ENCODE measurements at places on chromosomes 6 and 20.

- DNase-seq, result no peak
Measured at GRCh38 chr6:169893624-169894023, 142.2 kb downstream of the ERMARD start.

- no peak for DNase-seq
Measured at GRCh38 chr6:106114492-106114891, 28.4 kb downstream of the PRDM1 start.

DNA sequence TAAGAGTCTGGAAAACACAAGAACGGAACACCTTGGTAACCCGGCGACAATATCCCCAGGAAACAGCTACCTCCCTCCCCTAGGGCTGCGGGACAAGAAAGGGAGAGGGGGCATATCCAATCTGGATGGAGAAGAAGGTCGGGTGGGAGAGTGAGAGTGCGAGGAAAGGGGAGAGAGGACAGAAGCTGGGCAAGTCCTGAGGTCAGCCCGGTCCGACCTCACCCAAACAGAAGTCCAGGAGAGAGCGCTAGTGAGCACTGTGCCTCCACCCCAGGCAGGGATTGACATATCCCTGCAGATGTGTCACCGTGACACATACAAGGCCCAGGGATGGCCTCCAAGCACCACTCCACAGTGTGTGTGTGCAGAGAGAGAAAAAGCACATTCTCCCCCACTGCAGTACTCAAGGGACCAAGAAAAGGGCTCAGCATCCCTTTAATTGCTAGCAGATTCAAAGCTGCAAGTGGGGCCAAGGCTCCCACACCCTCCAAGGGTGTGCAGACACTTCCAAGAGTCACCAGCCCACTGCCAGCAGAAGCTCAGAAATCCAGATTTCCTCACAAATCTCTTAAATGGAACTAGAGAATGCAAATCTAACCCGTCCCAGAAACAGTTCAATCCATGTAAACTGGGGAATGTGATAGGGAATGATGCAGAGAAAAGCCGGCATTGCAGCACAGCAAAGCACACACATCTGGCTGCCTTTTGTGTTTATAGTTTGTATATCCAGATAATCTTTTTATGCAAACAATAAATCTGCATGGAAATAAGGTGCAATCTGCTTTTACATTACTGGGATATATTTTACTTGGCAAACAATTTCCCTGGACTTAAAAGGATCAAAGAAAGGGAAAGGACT, 3.1 kb downstream of the PXDC1 start:
- peak; percentile 27 for DNase-seq

DNA sequence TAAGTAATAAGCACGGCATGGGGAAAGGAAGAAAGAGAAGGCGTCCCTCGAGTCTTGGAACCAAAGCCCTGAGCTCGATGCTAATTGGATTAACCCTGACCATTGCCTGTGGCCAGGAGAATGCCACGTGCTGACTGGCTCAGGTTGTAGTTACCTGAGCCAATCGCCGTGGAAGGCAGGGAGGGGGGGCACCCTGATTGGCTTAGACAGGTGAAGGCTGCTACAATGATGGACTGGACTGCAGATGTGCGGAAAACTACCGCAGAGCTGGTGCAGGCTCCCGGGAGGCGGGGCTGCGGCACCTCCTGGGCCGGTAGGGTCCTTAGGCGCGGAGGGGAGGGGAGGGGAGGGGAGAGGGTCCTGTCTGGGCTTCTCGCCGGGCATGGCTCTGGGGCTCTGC, 121.3 kb downstream of the TFAP2C start:
- no peak for DNase-seq

- no peak for DNase-seq
Measured at GRCh38 chr6:111556004-111556403, 49.7 kb downstream of the TRAF3IP2 start.

GRCh38 chr20:328027-328974, 2.9 kb downstream of the SOX12 start:
- DNase-seq, result no peak

GRCh38 chr6:164502833-164503232, 806.6 kb downstream of the C6orf118 start:
- no peak for DNase-seq

- DNase-seq, result no peak
Measured at GRCh38 chr20:57768519-57768918, 58.7 kb upstream of the PMEPA1 start.

GRCh38 chr20:15296422-15296821, 959.0 kb upstream of the FLRT3 start:
- no peak for DNase-seq

- DNase-seq, result no peak
Measured at GRCh38 chr6:169774347-169774746, 22.9 kb downstream of the ERMARD start.

DNA sequence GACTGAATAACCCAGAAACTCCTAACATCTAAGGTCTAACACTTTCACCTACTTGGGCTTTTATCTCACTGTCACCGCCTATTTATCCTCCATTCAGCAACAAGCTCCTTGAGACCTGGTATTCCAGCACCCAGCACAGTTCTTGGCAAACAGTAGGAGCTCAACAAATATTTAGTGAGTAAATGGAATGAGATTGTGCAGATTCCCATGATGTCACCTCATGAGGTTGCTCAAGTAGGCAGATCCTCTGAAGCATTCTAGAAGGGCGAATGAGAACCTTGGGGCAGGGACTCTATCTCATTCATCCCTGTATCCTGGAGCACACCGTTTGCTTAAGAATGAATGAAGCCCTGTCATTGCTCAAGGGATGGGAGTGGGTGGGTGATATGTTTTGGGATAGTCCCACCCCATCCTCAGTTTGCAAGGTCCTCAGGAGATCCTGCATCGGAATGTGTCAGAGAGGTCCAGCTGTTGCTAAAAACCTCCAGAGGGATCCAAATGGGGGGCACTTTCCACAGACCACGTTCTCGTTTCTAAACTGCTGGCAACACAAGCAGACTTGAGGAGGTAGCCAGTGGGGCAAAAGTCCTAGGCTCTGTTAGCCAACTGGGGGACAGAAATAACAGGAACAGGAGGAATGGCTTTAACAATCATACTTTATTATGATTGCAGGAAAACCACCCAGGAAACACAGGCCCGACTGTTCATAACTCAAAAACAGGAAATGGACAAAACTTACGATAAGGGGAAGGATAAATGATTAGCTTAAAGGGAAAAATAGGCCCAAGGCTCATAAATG, 42.0 kb downstream of the EDN1 start:
- DNase-seq, result no peak

DNA sequence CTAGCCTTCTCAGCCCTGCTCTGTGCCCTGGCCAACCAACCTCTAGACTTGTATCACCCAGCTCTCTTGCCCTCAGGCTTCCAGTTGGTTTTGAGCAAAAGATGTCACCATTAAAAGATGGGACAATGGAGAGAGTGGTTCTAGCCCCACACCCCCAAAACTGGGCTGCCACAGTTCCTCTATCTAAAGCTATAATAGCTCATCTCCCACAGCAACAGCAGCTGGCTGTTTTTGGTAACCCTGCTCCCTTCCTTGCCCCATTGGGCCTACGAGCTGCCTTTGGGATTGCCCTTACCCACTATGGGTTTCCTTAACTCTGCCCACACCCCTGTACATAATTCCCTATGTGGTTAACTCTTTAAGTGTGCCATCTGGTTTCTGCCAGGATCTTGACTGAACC, 7.6 kb upstream of the SRSF3 start:
- no peak for DNase-seq

GRCh38 chr20:45328451-45328850, 19.8 kb downstream of the SDC4 start:
- DNase-seq, result no peak

DNA sequence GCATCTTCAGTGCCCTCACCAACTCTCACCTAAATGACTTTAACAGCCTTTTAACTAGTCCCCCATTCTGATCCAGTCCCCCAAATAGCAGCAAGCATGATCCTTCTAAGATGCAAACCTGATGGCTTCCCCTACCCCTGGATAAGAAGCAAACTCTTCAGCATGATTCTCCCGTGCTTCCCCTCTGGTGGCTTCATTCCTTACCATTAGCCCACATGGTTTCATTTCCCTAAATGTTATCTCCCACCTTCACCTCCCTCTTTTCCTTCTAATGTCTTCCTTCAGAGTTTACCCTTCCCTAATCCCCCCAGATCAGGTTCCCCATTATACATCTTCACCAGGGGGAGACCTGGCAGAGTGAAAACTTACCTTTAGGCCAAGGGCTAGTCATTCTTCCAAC, 4.0 kb upstream of the RAB5IF start:
- no peak for DNase-seq

DNA sequence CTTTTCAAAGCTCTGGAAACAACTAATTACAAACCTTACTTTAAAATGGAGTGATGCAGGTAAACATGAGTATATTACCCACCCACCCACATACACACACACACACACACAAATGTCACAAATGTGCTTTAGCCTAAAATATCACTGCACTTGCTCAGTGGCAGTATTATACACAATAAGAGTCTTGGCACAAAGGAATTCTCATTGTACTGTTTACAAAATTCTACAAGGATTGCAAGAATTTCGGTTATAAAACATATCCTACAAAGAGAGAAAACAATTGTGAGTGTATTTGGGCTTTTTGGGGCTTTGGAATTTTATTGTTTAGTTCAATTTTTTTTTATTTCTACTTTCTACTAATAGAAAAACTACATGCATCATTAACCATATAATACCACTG, 113.2 kb upstream of the BEND6 start:
- DNase-seq, result no peak

DNA sequence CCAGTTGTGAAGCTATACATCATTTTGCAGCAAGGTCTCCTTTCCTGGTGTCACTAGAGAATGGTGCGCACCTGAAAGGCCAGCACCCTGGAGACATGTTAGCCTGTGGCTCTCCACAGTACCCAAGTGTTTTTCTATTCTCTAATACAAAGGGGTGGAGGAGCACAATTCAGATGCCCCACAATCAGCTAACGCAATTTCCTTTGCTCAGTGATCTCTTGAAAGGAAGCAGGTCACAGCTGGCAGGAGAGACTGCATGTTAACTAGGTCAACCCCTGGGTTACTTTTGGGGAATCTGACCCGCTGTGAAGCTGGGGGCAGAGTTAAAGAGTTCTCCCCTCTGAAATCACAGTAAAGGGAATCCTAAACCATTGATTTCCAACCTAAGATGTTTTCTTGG, 92.5 kb downstream of the B3GAT2 start:
- DNase-seq, result no peak

DNA sequence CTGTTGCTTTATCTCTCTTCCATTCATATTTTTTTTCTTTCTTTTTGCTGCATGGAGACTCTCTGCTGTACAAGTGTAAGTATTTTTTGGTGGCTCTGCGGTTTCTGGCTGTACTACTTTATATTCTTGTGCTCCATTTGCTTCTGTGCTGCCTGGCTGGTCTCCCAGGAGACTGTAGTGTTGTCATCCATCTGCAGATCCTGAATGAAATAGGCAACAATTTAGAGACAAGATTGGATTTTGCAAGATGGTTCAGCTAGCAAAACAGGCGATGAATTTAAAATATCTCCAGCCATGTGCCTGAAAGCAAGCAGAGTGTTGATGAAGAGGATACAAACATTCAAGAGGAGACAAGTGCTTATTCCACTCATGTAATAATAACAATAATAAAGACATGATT, 75.1 kb upstream of the SCGN start:
- no peak for DNase-seq

- DNase-seq, result no peak
Measured at GRCh38 chr6:12116264-12116800, 104.2 kb downstream of the HIVEP1 start.

GRCh38 chr20:52847029-52847660, 125.0 kb upstream of the TSHZ2 start:
- no peak for DNase-seq

DNA sequence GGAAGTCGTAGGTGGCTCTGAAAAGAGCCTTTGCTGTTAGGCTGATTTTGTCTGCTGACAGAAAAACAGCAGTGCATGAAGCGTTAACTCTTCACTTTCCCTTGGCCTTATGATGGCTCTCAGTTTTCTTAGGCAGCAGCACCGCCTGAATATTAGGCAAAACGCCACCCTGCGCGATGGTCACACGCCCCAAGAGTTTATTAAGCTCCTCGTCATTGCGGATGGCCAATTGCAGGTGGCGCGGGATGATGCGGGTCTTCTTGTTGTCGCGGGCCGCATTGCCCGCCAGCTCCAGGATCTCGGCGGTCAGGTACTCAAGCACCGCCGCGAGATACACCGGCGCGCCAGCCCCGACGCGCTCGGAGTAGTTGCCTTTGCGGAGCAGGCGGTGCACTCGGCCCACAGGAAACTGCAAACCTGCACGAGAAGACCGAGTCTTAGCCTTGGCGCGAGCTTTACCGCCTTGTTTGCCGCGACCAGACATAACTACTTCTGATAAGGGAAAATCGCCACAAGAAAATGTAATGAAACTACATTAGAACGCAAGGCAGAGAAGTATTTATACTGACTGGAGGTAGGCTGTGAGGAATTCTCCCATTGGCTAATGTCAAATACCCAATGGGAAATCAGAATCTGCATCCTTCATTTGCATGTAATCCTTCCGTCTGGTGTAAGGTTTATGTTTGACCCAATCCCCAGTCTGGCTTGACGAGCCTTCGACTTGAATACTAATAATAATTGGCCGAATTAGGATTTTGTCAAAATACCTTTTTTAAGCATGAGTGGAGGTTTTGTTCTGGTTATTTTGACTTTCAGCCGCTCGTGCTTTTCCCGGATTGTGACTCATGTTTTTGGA, 53.9 kb upstream of the HFE start:
- DNase-seq, result peak; percentile 84

GRCh38 chr6:52213127-52213526, 27.0 kb downstream of the IL17A start:
- DNase-seq, result no peak

DNA sequence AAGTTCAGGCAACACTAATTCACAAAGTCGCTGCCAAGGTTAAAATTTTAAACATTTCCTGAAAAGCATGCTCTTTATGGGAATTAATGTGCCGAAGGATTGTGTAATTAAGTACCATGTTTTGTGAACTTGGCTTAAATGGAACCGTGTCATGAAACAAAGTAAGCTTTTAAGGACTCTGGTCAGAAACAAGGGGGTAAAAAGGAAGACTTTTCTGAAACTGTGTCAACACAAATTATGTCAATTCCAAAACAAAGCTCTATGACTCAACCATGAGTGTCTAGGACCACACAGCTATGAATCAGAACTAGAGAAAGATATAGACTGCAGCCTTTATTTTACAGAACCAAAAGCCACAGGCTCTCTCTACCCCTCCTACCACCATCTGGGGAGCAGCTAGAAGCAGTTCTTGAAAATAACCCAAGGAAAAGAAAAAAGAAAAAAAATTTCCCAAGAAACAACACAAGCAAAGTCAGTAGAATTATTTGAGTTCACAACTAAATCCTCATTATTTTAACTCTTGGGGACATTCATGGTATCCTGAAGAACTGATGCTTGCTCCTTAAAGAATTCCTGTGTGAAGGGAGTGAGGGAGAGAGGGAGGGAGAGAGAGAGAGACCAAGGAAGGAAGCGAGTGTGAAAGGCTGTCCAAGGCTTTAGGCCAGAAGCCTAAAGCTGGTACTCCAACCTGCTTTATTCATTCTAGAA, 81.9 kb downstream of the ZMYND8 start:
- DNase-seq, result no peak

DNA sequence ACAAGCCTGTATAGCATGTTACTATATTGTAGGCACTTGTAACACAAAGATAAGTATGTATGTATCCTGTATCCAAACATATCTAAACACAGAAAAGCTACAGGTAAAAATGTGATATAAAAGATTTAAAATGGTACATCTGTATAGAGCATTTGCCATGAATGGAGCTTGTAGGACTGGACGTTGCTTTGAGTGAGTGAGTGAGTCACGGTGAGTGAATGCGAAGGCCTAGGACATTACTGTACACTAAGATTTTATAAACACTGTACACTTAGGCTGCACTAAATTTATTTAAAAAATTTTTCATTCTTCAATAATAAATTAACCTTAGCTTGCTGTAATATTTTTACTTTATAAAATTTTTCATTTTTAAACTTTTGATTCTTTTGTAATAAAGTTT, 136.9 kb downstream of the NKAIN2 start:
- no peak for DNase-seq

Measured in NCI-H187 (cell line).